ENCODE measurements at places on chromosomes 5 and 9.

GRCh38 chr5:10708189-10708944 lies 52.7 kb downstream of the DAP start:
- DNase-seq: no peak

GRCh38 chr5:56522169-56522568 lies 289.0 kb upstream of the ANKRD55 start:
- no peak for DNase-seq

GRCh38 chr9:77896938-77897667 lies 134.5 kb downstream of the GNAQ start:
- no peak for DNase-seq

DNA sequence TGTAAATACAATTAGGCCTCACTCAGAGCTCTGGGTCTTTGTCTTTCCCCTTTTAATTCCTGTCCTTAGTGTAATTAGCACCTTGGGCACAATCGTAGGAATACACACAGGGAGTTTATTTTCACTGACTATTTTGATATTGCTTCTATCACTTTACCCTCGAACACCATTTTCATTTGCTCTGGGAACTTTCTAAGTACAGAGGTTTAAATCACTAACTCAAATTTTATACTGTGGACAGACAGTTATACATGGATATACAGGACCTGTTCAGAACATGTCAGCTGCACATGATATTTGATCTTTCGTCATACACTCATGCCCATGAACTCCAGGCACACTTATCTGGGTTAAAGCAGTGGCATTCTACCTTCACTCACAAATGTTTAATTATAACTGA lies 217.8 kb upstream of the TMEM161B start:
- DNase-seq: no peak

DNA sequence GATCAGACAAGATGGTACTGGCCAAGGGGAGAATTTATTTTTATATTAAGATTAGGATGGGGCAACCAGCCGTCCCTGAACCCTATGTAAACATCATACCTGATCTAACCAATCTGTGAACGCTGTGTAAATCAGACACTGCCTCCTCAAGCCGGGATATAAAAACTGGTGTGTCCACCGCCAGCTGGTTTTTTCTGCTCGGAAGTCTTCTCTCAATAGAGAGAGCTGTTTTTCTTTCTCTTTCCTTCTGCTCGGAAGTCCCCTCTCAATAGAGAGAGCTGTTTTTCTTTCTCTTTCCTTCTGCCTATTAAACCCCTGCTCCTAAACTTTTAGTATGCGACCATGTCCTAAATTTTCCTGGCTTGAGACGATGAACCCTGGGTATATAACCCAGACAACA lies 615.5 kb upstream of the NUDT12 start:
- no peak for DNase-seq

GRCh38 chr5:2200261-2200950 lies 317.7 kb upstream of the IRX4 start:
- no peak for DNase-seq

- no peak for DNase-seq
Observed at GRCh38 chr9:110364451-110364850, 26.8 kb upstream of the TXNDC8 start.

DNA sequence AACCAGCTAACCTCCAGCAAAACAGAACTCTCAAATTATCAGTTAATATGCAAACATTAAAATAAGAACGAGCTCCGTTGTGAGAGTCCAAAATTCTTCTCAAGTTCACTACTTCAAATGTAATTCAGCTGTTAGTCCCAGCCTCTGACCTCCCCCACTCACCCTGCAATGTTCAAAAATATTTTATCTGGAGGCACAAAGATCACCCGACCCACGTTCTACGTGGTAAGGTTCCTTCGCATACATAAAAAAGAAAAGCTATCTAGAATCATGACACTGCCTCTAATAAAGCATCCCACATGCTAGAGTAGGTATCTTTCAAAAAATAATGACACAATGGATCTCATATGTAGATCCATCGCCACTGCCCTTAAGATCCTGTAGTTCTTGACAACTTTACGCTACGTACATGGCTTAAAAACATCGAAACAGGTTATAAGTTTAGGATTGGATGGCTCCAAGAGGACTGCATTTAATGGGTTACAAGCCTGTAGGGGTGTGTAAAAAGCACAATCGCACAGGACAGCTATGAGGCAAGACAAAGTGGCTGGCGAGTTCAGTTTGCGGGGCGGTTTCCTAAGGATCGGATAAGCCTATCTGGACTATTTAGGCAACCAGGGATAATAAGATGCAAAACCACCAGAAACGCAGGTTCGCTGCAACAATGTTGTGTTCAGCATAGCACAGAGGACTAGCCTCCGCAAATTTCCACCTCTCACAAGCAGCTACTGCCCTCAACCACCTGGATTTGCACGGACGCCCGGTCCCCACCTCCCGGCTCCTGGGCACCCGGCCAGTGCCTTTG lies 969 bp downstream of the CLK4 start:
- DNase-seq: no peak

DNA sequence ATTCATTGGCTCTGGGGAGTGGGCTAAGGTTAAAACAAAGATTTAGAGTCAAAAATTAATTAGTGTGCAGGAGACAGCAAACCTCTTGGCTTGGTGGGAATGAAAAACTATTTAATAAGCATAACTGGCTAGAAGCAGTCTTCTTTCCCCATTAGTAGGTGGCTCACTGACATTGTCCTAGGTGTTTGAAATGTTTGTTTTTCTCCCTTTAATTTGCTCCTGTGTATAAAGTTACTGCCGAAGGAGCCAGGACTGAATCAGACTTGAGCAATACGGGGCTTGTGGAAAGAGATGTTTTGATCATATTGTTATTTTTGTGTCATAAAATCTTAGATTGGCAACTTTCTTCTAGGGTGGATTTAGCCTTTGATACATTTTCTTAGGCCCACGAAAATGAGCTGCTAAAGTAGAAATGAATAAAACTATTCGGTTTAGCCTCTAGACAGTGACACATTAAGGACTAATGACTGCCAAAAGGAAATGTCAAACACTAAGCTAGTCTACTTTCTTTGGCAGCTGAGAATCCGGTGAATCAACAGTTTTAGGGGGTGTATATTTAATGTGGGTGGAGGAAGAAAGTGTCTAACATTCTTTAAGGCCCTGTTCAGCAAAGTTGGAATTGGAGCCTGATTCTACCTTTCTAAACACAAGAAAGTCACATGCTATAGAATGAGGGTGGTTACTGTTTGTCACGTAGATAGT lies 30.2 kb downstream of the LRRTM2 start:
- peak; percentile 84 for DNase-seq

GRCh38 chr5:178526773-178527457 lies 63.3 kb downstream of the COL23A1 start:
- DNase-seq: no peak

GRCh38 chr5:88519066-88519465 lies 250.4 kb upstream of the TMEM161B start:
- no peak for DNase-seq

DNA sequence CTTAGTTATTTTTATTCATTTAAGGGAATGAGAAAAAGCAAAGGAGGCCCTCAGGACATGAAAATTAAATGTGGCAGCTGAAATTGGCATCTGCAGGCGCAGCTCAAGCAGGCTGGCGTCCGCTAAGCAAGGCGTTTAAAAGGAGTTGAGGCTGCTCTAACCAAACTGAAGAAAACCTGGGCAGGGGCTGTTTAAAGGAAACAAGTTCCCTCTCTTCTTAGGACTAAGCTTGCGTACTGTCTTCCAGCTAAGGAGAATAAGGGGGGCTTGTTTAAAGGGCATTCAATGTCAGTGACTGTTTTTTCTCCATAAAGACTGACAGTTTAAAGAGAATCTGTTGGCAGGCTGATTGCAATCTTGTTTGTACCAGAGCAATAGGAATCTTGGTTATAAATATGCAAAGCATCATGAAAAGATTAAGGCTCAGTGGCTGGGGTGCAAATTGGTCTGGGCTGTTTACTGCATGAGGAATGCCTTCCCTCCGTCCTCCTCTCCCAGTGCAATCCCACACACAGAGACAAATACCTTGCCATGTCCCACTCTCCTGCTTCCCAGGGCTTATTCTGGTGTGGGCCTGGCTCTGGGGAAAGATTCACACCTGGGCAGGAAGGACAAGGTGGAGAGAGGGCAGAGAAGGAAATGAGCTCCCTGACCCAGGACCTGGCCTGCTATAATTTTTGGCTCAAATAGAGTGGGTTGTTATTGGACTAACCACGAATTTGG lies 85.9 kb upstream of the LIFR start:
- DNase-seq: no peak

DNA sequence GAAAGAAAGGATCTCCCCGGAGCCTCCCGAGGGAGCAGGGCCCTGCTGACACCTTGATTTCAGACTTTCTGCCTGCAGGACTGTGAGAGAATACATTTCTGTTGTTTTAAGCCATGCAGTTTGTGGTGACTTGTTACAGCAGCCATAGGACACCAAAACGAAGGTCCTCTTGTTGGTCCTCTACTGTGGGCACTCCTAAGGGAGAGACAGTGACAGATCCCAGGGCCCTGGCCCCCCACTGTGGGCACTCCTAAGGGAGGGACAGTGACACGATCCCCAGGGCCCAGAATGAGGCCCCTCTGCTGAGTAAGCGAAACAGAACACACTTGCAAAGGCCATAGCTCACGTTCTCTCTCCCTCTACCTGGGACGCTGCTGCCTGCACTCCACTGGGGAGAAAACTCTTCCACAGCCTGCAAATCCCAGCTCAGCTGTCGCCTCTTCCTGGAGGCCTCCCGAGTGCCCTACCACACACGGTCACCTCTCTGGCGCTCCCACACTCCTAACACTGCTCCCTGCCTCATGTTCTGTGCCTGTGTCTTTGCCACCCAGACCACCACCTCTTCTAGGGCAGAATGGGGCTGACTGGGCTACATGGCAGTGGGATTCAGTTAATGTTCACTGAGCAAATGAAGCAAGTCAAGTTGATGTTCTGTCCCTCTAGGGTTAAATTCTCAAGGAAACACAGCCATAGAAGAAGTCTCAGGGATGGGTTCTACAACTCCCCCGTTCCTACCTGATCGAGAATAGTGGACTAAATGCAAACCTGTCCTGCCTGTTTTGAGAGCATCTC lies 23.8 kb downstream of the ANKS6 start:
- no peak for DNase-seq

GRCh38 chr9:121700165-121700831 lies 48.9 kb downstream of the DAB2IP start:
- DNase-seq: peak; percentile 52

All from renal cortical epithelial cell (primary cell).